Activated CD4-positive, CD25-positive, alpha-beta regulatory T cell treated with anti-CD3 and anti-CD28 coated beads, Interleukin-2, amount 50 U/mL, for 24 hours (primary cell): ENCODE measurements at places on chromosomes 7 and 10.

GRCh38 chr7:139775829-139776266 is 1.9 kb downstream of the HIPK2 start:
- peak; percentile 14 for ATAC-seq

DNA sequence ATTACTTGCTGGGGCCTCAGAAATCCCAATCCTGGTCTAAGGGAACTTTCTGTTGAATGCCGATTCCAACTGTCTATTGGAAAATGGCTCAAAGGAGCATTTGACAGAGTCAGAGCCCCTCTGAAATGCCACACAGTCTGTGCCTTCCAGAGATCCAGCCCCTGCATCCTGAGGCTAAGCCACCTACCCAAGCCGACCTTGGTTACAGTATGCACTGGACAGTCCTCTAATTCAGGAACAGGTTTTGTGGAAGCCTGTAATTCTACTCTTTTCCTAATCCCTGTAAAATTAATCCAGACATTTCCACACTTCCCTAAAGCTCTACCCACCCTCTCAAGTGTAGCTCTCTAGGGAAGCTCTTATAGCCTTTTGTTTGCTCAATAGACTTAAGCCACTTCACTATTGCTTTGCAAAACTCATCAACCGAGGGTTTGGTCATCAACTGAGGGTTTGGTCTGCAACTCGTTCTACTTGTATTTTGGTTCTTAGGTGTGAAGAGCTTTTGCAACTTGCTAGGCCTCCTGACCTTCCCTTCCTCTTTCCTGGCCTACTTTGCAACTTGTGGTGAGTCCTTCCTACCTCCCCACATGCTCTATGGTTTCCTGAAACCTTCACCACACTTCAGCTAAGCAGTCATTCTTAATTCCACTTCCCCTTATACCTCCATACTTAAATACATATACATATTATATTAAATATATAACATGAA is 364.8 kb downstream of the SFMBT2 start:
- no peak for ATAC-seq

DNA sequence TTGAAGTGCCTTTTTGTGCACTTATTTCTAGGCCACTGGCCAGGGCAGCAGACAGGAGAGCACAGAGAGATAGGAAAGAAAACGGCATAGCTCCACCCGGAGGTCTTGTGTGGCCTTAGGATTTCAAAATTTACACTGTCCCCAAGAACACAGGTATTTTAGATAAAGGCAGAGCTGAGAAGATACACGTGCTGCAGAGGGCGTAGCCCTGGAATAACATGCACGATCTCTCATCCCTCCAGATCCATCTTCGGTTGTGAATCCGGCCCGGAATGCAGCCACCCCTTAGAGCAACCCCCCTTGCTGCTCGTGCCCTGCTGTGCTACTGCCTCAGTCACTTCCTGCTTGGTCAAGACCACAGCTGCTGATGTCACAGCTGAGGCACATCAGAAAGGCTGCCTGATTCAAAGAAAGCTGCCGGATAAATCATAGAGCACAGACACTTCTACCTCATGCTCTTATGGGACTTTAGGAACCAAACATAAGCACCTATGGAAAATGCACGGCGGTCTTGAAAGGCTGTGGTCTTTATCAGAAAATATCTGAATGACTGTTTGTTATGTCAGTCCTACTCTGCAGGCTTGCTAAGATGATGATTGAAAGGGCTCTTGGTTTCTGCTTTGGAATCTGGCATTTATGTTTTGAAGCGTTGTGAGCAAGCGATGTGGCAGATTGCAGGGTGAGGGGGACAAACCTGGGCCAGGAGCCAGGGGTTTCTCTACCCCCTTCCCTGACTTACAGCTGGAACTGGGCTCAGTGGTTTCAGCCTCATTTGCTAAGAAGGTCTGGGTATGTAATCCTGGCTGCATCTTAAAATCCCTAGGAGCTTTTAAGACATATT is 152.0 kb downstream of the SVIL start:
- ATAC-seq, result peak; percentile 80

GRCh38 chr10:132550366-132551092 is 12.9 kb downstream of the INPP5A start:
- ATAC-seq, result no peak

- ATAC-seq, result no peak
These were observed 57.9 kb downstream of the AFAP1L2 start for GRCh38 chr10:114346176-114347031.

DNA sequence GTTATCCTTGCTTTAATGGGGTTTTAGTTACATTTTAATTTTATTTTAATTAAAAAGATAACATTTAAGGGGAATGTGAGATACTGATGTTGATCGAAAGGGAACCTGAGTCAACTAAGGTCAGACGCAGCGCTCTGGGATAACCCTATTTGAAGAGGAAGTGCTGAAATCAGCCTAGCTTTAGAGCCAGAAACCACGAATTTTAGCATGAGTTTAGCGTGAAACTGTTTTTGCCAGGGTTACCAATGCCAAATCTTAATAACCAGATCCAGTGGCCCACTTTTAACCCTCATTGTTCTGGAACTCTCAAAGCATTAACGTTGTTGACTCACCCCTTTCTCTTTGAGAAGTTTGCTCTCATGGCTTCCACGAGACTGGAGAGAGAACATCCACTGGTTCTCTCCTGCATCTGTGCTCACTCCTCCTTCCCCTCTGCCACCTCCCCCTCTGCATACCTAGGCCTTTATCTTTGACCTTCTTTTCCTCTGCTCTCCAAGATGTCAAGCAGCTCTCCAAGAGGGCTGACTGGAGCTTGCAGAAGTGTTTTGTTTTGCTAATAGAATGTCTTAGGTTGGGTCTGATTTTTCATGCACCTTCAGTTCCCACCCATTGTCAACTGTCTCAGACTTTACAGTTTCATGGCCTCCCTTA is 198.3 kb upstream of the CELF2 start:
- ATAC-seq, result no peak
